ENCODE measurements at places on chromosomes 11 and 22.

GRCh38 chr11:59102259-59102765 lies 4.7 kb upstream of the FAM111B start:
- peak; percentile 5 for DNase-seq

DNA sequence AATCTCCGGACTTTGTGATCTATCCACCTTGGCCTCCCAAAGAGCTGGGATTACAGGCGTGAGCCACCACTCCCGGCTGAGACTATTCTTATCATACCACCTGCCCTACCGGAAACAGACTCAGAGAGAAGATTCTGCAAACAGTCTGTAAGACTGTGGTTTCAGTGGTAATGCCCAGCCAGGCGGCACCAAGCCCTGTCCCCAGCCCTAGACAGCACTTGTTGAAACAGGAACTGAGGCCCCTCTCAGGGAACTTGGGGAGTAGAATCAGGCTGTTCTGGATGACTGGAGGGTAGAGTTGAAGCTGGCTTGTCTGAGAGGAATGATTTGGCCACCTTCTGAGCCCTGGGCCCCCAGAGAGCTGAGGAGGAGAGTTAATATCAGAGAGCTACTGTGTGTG lies 1.3 kb upstream of the INSC start:
- DNase-seq = no peak

DNA sequence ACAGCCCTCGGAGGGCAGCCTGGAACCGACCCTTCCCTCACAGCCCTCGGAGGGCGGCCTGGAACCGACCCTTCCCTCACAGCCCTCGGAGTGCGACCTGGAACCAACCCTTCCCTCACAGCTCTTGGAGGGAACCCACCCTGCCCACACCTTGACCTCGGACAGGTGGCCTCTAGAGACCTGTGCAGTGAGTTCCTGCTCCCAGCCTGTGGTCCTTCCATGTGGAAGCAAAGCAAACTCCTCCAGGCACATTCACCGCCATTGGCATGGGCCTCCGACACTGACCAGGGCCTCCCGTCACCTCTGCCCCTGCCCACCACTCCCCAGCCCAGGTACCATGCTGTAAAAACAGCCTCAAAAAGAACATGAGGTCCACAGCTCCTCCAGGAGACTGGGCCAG lies 272.1 kb downstream of the BRD1 start:
- DNase-seq = no peak

DNA sequence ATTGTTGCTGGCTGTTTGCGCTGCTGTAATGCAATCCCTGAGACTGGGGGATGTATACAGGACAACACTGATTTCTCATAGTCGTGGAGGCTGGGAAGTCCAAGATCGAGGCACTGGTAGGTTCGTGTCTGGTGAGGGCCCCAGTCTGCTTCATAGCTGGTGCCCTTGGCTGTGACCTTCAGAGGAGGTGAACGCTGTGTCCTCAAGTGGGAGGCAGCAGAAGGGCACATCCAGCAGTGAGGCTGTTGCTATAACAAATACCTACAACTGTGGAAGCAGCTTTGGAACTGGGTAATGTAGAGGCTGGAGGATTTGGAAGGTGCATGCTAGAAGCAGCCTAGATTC lies 21.3 kb downstream of the KRTAP5-5 start:
- DNase-seq = no peak

- DNase-seq = no peak
Observed at GRCh38 chr22:26483043-26483438, 542 bp downstream of the HPS4 start.

DNA sequence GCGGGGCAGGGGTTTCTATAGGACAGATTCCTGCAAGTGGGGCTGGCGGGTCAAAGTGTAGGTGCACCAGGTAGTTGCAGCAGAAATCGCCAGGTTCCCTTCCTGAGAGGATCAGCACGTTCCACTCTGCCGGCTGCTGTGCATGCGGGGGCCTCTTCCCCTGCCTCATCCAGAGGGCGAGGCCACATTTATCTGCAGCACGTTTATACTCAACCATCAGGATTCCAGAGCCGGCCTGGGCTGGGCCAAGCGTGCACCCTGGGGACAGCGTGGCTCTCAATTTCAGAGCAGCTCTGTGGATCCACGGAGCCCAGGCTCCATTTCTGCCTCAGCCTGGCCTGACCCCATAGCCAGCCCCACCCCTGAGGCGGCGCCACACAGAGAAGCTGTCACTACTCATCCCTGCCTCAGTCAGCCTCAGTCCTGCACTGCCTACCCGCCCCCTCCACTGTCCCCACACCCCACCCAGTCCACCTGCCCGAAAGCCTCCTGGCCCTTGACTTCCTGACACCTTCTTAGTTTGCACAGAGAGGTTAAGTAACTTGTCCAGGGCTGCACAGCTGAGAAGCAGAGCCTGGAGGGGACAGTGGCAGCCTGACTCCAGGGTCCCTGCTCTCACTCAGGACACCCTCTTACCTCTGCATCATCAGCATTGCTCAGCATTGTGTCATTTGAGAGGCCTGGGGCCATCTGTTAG lies 45.9 kb upstream of the RTL6 start:
- no peak for DNase-seq

DNA sequence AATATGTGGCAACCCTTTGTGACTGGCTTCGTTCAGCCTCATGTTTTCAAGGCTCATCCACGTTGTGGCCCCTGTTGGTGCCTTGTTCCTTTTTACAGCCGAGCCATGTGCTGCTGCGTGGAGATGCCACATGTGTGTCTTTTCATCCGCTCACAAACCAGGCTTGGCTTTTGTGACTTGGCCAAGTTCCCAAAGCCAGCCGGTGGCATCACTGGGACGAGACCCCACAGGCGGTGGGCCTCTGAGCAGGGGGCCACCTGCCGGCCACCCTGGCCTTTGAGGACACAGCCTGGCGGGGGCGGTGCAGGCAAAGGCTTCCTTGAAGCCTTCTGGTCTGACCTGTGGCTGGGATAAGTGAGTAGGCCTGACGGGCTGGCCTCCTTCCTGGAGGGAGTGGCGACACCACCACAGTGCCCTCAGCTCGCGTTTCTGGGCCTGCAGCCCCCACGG lies 10.5 kb downstream of the GRK2 start:
- DNase-seq = no peak

- DNase-seq = no peak
Observed at GRCh38 chr11:121590772-121591404, 138.1 kb upstream of the SORL1-AS1 start.

DNA sequence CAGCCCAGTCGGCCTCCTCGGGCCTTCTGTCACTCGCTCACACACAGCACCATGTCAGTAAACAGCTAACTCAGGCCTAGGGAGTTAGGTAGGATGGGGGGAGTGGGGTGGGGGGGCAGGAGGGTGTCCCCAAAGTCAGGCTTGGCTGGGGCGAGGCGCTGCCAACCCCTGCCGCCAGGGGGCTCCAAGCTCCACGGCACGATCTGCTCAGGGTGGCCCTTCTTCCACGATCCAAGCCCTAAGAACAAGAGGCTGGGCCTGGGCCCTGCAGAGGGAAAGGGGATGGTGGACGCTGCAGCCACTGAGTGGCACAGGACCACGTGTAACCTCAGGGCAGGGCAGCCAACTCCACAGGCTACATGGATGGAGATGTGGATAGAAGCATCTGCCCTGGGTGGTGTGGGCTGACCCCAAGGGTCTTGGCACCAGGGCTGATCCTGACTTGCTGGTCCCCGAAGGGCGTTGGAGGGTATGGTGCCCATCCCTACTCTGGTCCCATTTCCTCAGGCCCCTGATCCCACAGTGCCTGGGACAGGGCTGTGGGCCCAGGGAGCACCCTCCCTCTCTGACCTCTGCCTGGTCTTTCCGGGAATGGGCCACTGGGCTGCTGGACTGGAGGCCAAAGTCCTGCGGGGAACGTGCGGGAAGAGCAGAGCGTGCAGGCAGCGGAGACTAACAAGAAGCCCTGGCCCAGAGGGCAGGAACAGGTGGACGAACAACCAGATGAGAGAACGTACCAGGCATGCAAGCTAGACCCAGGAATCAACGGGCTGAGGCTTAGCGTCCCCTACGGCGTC lies 29.1 kb upstream of the TXNRD2 start:
- no peak for DNase-seq

- DNase-seq = no peak
Observed at GRCh38 chr11:94553938-94554337, 10.2 kb downstream of the FUT4 start.

GRCh38 chr11:109939166-109939810 lies 153.9 kb upstream of the ZC3H12C start:
- no peak for DNase-seq

DNA sequence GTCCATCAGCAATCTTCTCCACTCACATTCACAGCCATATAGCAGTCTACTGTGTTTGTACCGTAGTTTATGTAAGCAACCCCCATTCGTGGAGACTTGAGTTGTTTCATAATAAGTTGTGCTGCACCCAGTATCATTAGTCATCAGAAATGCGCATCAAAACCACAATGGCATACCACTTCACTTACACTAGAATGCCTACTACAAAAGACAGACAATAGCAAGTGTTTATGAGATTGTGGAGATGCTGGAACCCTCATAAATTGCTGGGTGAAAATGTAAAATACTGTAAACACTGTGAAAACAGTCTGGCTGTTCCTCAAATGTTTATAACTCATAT lies 133.3 kb downstream of the ATXN10 start:
- no peak for DNase-seq

GRCh38 chr22:25048659-25049647 lies 96.4 kb downstream of the KIAA1671 start:
- DNase-seq = no peak

GRCh38 chr11:12989428-12990161 lies 19.5 kb upstream of the RASSF10 start:
- no peak for DNase-seq

DNA sequence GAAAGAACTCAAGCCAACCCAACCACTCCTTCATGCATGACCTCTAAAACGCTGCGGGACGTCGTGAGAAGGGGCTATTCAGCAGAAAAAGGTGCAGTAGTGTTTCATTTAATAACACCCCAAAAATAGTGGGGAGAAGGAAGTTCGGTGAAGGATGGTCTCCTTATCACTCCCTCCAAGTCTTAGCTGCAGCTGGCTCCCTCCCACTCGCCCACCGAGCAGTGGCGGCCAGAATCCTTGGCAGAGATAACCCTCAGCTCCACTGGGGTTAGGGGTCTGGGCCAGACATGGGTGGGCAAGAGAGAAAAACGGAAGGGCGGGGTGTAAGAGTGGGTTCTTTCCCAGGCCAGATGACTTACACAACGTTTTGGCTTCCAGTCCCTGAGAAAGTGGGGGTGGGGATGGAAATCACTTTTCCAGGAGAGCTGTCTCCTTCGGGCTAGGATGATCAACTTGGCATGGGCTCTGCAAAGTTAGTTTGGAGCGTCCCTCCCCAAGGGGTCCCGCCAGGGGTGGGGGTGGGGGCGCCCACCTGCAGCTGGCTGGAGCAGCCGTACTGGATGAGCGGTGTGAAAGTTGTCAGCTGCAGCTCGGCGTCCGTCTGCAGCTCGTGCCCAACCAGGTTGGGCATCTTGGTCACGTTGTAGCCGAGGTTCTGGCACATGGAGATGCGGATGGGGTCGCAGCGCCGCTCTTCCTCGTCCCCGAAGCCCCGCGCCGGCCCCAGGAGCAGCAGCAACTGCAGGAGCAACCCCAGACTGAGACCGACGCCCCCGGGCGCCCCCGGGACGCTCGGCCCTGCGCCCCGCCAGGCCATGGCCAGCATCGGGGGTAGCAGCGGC lies 705 bp downstream of the FZD4 start:
- DNase-seq = no peak

DNA sequence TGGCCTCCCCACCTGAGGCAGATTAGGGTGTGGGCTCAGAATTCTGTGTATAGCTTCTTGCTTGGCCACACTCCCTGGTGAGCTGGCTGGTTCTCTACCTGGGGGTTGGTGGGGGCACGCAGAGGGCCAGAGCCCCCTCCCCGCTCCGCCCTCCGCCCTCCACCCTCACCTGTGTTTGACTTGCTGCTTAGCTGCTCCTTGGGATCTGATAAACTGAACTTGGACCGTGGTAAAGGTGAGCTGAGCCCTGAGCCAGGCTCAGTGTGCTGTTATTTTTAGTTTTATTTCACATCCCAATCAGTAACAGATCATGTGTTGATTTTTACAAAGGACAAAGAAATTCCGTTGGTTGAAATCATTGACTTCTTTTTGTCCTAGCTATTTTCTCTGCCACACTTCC lies 2.0 kb downstream of the OVOL1 start:
- no peak for DNase-seq

- peak; percentile 62 for DNase-seq
Observed at GRCh38 chr22:27603800-27604144, 197.8 kb downstream of the MN1 start.

GRCh38 chr11:111540114-111540936 lies at the start of gene LAYN:
Gene LAYN (plus strand): TSS chr11:111540720. CDS start chr11:111540844, 124 bp downstream.
- peak; percentile 12 for DNase-seq

- no peak for DNase-seq
Observed at GRCh38 chr11:74707602-74708510, 23.4 kb downstream of the CHRDL2 start.

GRCh38 chr11:91872243-91872642 lies 352.4 kb upstream of the FAT3 start:
- DNase-seq = no peak

GRCh38 chr22:19868333-19868732 lies 13.7 kb upstream of the GNB1L start:
- no peak for DNase-seq

- no peak for DNase-seq
Observed at GRCh38 chr22:44191036-44191454, 10.3 kb downstream of the PARVG start.

DNA sequence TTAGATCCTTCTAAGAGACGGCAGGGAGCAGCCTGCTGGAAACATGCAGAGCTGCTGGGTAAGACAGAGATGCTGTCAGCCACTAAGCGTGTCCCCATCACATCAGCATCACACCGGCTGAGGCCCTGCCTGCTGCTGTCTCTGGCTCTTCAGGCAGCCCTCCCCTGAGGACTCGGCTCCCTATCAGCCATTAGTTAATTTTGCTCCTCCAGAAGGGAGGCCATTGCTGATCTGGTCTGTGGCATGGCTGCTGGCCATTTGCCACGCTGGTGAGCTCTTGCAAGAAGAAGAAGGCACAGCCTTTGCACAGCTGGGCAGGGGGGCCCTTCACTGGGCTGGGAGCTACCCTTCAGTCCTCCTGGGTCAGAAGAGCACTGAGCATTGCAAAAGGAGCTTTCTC lies 131.2 kb upstream of the PARVA start:
- no peak for DNase-seq

- DNase-seq = no peak
Observed at GRCh38 chr22:44616882-44617655, 84.9 kb upstream of the PRR5 start.

Data from thoracic aorta (tissue), 2 donors.